Gastroesophageal sphincter (tissue), 4 donors: ENCODE measurements at places on chromosomes 12 and 14.
A peak's percentile ranks its signal among the peaks of the same experiment; 100 is the strongest.

GRCh38 chr12:40263616-40264409 lies 39.0 kb downstream of the LRRK2 start:
- H3K36me3 ChIP-seq = peaks cover 32% of the 10 kb centered on the region
- H3K27me3 ChIP-seq = no peaks in the 10 kb centered on the region
- peaks cover 4% of the 10 kb centered on the region for H3K4me1 ChIP-seq
- H3K4me3 ChIP-seq = no peak overlapping the region

DNA sequence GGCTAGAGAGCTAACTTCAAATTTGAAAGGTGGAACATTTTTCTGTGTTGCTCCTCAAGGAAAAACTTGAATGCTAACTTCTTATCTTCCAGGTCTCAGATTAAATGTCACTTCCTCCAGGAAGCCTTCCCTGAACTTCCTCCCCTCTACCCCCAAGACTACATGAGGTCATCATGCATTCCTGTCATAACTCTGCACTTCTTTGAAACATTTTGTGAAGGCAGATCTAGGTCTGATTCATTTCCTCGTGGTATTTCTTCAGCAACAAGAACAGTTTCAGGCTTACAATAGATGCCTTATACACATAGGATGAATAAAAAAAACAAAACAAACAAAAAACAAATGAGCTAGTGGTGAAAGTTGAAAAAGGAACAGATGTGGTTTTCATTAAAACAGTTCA lies 97.1 kb upstream of the SRRM4 start:
- H3K27me3 ChIP-seq = no peaks in the 10 kb centered on the region
- no peaks in the 10 kb centered on the region for H3K4me1 ChIP-seq
- no peak overlapping the region for H3K27ac ChIP-seq
- no peak overlapping the region for H3K4me3 ChIP-seq

GRCh38 chr14:79093531-79093930 lies 923.4 kb downstream of the NRXN3 start:
- H3K4me3 ChIP-seq = no peak overlapping the region
- H3K27me3 ChIP-seq = no peaks in the 10 kb centered on the region
- H3K27ac ChIP-seq = peak overlapping the region; percentile 29
- no peaks in the 10 kb centered on the region for H3K36me3 ChIP-seq

- no peaks in the 10 kb centered on the region for H3K27me3 ChIP-seq
- H3K36me3 ChIP-seq = no peaks in the 10 kb centered on the region
- no peak overlapping the region for H3K27ac ChIP-seq
- H3K4me1 ChIP-seq = no peaks in the 10 kb centered on the region
Measured at GRCh38 chr14:70665448-70666360, 24.0 kb downstream of the TTC9 start.

DNA sequence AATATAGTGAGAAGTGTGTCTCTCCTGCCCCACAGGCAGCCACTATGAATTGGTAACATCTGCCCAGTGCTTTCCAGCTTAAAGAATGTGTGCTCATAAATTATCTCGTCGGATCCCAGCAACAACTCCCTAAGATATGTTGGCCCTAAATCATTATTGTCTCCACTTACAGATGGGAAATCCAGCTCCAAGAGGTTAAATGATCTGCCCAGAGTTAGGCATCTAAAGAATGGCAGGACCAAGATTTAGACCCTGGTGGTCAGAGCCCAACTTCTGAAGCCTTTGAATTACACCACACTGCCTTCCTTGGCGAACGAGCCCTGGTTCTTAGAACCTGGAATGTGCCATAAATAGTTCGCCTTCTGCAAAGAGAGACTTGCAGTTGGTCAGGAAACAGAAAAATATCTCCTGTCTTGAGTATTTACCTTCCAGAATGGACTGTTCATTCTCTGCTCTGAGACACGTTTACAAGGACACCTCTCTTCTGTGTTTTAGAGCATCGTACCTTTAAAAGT lies 20.1 kb upstream of the PLEK2 start:
- H3K36me3 ChIP-seq = no peaks in the 10 kb centered on the region
- H3K27ac ChIP-seq = no peak overlapping the region
- ATAC-seq = no peak
- peaks cover 7% of the 10 kb centered on the region for H3K27me3 ChIP-seq

DNA sequence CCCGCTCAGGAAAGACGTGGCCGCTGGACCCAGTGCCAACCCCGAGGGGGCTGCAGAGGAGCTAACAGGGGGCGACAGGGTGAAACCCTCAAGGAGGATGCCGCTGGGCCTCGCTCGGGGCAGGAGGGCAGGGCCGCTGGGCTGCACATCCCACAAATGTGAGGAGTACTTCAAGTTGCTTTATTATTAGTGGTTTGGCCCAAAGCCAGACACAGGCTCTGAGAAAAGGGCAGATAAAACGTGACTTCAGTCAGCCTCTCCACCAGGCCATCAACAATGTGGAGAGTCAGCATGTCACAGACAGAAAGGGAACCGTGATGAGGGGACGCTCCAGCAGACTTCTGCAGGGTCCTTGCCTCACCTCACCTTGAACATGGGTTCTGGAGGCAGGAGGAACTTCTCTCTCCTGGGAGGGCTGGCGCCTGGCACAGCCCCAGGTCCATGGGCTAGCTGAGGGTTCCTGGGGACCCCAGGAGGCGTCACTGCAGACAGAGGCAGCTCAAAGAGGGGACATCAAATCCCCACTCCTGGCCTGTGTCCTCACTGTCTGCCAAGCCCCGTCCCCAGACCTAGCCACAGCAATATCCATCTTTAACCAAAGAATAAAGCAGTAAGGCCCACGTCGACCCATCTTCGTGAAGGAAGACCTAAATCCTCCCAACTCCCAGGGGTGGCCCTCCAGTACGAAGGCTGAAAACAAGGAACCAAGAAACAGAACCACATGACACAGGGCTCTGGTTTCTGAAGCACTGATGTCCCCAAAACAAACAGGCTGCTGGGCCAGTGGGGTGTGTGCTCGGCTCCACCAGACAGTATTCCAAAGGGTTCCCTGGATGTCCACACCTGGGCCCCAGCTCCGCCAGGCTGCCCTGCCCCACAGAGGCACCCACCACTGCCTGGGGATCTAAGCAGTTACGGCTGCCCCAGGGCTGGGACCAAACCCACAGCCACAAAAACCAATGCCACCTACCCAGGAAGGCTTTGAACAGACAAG lies 35.1 kb downstream of the CCDC85C start:
- H3K4me3 ChIP-seq = no peak overlapping the region
- H3K36me3 ChIP-seq = no peaks in the 10 kb centered on the region
- H3K27ac ChIP-seq = peak overlapping the region; percentile 88
- ATAC-seq = no peak
- peaks cover 8% of the 10 kb centered on the region for H3K4me1 ChIP-seq
- no peaks in the 10 kb centered on the region for H3K27me3 ChIP-seq

DNA sequence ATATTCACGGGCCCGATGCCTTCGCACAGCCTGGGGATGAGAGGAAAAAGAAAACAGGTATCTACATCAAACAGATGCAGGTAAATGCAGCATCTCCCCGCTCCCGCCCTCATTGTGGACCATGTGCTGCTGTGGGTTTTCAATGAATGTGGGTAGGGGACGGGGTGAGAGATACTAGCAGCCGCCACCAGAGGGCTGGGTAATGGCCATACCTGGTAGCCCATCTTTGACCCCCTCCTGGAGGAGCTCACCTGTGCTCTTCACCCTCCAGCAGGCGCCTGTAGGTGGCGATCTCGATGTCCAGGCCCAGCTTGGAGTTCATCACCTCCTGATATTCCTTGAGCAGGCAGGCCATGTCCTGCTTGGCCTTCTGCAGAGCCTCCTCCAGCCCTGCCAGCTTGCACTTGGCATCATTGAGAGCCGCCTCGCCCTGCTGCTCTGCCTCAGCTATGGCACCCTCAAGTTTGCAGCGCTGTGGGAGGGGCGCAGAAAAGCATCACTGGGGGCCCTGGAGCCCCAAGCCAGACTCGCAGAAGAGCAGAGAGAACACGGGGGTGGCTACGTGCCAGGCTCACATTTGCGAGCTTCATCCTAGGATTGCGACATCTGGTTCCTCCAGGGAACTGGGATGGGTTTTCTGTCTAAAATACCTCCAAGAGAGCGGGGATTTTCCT lies 10.2 kb downstream of the KRT82 start:
- H3K27ac ChIP-seq = no peak overlapping the region
- H3K36me3 ChIP-seq = no peaks in the 10 kb centered on the region
- peaks cover 9% of the 10 kb centered on the region for H3K4me1 ChIP-seq
- H3K4me3 ChIP-seq = no peak overlapping the region
- peaks cover 31% of the 10 kb centered on the region for H3K27me3 ChIP-seq
- ATAC-seq = peak; percentile 39

GRCh38 chr12:130029151-130029550 lies 125.3 kb upstream of the TMEM132D start:
- no peaks in the 10 kb centered on the region for H3K36me3 ChIP-seq
- peaks cover 57% of the 10 kb centered on the region for H3K27me3 ChIP-seq
- no peaks in the 10 kb centered on the region for H3K4me1 ChIP-seq
- H3K27ac ChIP-seq = no peak overlapping the region
- ATAC-seq = no peak

- peaks cover 15% of the 10 kb centered on the region for H3K4me1 ChIP-seq
- H3K27ac ChIP-seq = peak overlapping the region; percentile 29
- no peak overlapping the region for H3K4me3 ChIP-seq
Measured at GRCh38 chr14:24880689-24881088, 169.3 kb downstream of the STXBP6 start.

GRCh38 chr12:132533584-132533958 lies 43.6 kb downstream of the FBRSL1 start:
- H3K4me1 ChIP-seq = no peaks in the 10 kb centered on the region
- no peaks in the 10 kb centered on the region for H3K27me3 ChIP-seq
- no peak overlapping the region for H3K27ac ChIP-seq

GRCh38 chr12:71190822-71191221 lies 33.0 kb upstream of the TSPAN8 start:
- H3K27me3 ChIP-seq = no peaks in the 10 kb centered on the region
- no peak overlapping the region for H3K27ac ChIP-seq
- ATAC-seq = no peak
- H3K4me1 ChIP-seq = no peaks in the 10 kb centered on the region

DNA sequence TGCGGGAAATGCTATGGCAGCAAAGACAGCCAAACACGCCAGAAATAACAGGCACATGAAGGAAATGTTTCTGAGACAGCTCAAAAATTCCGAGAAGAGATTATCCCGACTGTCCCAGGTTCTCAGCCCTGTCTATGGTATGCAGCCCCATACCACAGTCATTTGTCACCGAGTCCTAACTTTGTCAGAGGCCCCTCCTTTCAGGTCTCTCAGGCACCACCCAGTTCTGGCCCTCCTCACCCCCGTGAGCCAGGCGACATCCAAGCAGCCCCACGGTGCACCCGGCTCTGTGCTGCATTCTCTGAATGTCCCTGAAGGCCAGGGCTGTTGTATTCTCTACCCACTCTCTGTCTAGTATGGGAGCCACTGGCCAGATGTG lies 24.0 kb downstream of the SSH1 start:
- H3K4me1 ChIP-seq = peaks cover 75% of the 10 kb centered on the region
- peak; percentile 66 for ATAC-seq
- peak overlapping the region; percentile 89 for H3K27ac ChIP-seq
- H3K27me3 ChIP-seq = no peaks in the 10 kb centered on the region
- no peak overlapping the region for H3K4me3 ChIP-seq

DNA sequence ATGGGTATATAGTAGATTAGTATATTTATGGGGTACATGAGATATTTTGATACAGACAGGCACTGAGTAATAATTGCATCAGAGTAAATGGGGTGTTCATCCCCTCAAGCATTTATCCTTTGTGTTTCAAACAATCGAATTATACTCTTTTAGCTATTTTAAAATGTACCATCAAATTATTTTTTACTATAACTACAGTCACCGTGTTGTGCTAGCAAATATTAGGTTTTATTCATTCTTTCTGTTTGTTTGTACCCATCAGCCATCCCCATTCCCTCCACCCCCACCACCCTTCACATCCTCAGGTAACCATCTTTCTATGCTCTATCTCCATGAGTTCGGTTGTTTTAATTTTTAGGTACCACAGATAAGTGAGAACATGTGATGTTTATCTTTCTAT lies 115.8 kb downstream of the NUBPL start:
- ATAC-seq = no peak
- H3K27me3 ChIP-seq = no peaks in the 10 kb centered on the region
- no peaks in the 10 kb centered on the region for H3K4me1 ChIP-seq
- H3K4me3 ChIP-seq = no peak overlapping the region

- no peaks in the 10 kb centered on the region for H3K27me3 ChIP-seq
- no peaks in the 10 kb centered on the region for H3K36me3 ChIP-seq
- H3K4me1 ChIP-seq = no peaks in the 10 kb centered on the region
- H3K27ac ChIP-seq = no peak overlapping the region
- no peak overlapping the region for H3K4me3 ChIP-seq
Measured at GRCh38 chr12:64145226-64145625, 76.9 kb downstream of the KICS2 start.

GRCh38 chr14:34322940-34323418 lies 139.1 kb downstream of the SPTSSA start:
- no peak for ATAC-seq
- H3K27me3 ChIP-seq = no peaks in the 10 kb centered on the region
- no peaks in the 10 kb centered on the region for H3K4me1 ChIP-seq
- no peak overlapping the region for H3K4me3 ChIP-seq
- H3K36me3 ChIP-seq = no peaks in the 10 kb centered on the region

DNA sequence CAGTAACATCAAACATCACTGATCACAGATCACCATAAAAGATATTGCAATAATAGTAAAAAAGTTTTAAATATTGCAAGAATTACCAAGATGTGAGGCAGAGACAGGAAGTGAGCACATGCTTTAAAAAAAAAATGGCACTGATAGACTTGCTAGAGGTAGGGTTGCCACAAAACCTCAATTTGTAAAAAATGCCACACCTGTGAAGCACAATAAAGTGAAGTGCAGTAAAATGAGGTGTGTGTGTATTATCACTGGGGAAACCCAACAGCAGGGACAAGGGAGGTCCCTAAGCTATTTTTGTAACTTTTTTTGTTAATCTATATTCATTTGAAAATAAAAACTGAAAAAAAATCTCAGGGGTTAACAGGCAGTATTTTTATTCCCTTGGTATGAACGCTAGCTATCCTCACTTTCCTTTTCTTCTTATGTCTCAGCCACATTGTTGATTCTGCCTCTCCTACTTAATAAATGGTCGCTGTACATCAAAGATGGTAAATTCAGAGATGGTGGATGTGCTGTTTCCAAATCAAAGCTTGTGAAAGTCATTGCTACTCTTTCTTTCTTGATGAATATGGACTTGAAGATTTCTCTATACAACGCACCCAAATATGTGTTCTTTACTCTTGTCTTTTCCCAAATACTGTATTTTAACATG lies 14.0 kb upstream of the KLRD1 start:
- H3K4me3 ChIP-seq = no peak overlapping the region
- H3K4me1 ChIP-seq = no peaks in the 10 kb centered on the region
- H3K36me3 ChIP-seq = no peaks in the 10 kb centered on the region

DNA sequence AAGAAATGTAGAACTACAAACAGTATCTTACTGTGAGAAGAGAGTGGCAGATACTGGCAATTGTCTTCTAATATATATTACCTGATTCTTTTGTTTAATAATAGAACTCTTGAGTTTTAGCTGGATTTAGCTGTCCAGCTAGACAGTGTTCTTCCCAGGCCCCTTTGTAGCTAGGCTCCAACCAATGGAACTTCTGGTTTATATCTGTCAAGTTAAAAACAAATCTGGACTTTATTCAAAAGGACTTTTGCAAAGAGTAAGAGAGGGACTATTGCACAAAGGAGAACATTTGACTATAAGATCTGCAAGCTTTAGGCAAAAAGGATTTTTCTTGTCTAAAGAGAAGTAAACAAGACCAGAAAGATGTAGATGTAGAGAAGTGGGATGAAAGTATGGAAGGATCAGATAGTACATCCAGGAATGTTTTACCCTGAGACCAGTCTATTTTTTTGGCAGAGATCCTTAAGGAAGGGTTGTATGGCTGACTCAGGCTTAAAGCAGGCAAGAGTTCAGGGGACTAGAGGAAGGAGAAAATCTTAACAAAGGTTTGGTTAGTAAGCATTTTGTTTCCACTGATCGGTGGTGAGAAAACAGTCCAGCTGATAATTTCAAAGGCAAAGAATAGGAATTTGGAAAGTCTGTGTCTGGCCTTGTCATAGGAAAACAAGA lies 111.1 kb upstream of the PLEKHA5 start:
- peak; percentile 39 for ATAC-seq
- H3K36me3 ChIP-seq = no peaks in the 10 kb centered on the region
- H3K27ac ChIP-seq = peak overlapping the region; percentile 44
